ENCODE measurements at places on chromosomes 7 and 10.

DNA sequence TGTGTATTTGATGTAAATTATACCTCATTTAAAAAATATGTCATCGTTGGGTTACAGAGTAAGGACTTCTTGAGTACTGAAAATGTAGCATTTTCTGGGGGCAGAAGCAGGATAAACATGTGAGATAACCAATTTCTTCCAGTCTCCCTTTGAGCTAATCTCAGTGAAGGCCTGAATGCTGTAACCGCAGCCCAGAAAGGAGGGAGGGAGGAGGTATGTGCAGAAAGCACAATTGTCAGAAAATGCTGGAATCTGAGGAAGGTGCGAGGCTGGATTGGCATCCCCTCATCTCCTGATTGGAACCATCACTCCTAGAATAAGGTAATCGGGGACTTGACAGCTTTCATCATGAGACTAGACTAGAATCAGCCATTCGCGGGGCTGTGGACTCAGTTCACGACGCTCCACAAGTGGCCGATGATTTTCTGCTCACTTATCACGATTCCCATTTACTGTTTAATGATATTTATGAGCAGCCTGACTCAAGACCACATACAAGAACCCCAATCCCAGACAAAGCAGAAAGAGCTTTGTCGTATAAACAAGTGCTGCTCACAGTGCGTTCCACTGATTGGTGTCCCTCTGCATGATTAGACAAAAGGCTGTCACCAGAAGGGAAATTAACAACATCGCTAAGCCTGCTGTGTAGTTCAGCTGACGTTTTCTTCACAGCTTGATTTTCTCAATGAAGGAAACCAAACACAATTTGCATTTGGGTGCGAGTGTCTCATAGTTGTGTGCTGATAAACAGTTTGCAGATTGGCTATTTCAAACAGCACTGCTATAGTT lies 93.2 kb downstream of the SVIL start:
- no peak for DNase-seq

- DNase-seq, result no peak
Observed at GRCh38 chr7:101169110-101169837, 3.9 kb upstream of the VGF start.

DNA sequence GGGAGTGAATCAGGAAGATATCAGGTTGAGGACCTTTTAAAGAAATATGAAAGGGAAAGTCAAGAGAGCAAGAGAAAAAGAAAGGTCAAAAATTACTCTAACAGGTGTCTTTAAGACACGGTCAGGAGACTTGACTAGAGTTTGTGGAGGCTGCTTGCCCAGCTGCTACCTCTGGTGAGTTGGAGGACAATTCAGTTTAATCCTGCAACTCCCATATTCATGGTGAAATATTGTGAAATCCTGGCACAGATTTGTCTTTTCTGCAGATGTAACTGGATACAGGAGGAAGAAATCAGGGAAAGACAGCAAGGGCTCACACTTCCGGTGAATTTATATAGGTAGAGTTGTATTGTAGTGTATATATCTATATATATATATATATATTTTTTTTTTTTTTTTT lies 93.5 kb downstream of the AKAP9 start:
- no peak for DNase-seq

DNA sequence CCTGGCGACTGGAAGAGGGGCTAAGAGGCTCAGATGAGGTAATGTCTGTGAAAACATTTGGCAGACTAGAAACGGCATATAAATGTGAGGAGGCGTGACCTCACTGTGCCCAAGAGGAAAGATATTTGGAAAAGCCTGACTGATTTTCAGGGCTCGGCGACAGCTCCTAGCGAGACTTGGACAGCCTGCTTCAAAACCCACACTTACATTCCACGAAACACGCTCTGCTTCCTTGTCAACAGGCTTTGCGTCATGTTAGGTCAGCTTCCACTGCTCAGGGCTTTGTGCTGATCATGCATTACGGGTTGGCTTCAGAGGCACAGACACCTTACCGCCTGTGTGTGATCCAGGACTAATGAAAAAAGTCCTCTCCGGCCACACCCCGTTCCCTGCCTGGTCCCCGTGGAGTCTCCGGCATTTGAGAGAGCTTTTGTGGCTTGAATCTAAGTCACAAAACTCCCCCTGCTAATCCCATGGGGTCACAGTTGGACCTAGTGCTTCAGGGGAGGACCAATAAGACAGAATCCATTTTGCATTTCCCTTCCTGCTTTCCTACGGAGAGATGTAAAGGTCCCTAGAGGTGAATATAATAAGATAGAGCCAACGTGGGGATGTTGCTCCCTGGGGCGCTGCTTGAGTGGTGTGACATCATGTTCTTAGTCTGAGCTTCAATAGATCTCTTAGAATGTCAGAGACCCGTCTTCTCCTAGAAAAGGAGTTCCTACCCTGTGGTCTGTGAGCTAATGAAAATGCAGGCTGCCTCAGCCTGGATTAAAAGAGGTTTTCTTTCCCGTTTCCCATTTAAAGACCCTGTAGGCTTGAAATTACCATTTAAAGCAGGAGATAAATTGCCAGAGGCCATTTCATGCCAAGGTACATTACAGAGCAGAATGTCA lies 25.5 kb downstream of the FGFBP3 start:
- DNase-seq, result no peak

DNA sequence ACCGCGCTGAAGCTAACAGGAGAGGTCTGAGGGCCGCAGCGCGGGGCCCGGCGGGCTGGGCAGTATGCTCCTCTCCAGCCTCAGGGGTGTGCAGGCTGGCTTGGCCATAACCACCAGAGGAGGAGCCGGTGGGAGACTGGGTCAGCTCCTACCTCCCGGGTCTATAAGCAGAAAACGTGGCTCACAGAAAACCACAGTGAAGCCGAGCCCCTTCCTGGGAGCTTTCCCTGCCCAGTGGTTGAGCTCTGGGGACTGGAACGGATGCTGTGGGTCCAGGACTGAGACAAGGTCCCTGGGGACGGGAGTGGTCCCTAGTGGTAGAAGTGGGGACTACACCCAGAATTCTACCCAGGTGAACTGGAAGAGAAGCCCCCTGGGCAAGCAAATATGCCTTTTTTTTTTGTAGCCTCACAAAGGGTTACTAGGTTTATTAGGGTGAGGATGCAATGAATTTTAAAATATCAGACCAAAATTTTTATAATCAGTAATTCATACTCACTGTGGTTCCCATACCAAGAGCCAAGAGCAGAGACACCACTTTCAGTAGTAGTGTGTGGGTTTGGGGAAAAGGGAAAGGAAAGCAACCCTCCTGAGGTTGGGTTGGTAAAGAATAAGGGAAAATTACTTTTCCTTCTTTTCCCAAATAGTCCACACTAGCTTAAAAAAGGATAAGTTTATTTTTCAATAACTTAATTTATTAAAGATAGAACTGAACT lies 67.9 kb upstream of the PRKCQ start:
- peak; percentile 79 for DNase-seq

DNA sequence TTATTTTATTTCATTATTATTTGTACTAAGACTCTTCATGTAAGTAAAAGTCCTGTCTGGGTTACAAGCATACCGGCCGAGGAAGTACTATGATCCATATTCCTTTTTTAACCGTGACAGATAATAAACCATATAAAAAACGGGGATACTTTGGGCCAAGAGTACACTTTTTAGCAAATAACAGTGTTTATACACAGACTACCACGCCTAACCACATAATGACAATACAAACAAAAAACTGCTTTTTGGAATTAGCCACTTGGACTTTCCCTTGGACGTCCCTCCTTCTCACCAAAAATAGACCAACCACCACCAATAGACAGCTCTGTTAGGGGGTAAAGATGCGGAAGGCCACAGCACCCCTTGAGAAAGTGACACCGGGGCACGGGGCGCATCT lies 800 bp downstream of the MINDY3 start:
- DNase-seq, result no peak

DNA sequence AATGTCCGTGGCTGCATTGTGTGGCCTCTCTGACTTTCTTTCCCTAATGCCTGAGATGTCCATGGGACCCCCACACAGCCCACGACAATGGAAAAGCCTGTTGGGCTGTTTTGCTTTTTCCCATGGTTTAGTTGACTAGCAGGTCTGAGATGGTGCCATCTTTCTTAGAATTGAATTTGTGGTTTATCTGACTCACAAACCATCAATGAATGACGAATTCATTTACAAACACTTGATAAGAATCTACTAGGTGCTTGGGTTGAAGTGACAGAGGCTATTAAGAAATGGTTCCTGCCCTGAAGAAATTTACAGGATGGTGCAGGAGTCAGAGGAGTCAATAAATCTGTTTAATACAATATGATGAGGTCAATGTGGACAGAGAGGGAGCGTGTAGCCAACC lies 75.4 kb downstream of the OTUD1 start:
- DNase-seq, result no peak

GRCh38 chr10:77417359-77417758 lies 220.2 kb downstream of the KCNMA1 start:
- DNase-seq, result no peak

- DNase-seq, result no peak
Observed at GRCh38 chr10:19816411-19817230, at the start of gene PLXDC2. TSS of gene PLXDC2 (plus strand) at chr10:19816432.

DNA sequence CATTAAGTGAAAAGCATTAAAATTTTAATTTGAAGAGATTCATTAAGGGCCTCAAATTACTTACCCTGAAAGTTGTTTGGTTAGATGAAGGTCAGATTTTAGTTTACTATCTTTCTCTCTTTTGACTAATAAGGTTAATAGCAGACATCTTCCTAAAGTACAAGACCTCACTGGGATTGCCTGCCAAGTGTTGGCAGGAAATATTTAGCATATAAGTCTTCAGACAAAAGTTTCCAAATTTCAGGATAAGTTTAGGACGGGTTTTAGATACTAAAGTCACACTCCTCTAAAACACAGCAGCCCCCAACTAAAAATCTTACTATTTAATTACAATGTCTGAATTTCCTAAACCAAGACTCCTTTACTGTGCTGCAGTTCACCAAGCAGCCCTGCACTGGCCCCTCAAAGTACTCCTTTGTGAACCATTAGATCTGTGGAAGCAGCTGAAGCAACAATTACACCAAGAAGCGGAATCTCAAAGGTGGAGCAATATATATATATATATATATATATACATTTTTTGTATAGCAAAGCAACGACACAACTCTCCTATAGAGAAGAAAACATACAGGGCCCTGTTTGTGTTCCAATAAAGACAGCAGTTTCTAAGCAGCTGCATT lies 91.2 kb upstream of the KCNIP2 start:
- DNase-seq, result no peak

DNA sequence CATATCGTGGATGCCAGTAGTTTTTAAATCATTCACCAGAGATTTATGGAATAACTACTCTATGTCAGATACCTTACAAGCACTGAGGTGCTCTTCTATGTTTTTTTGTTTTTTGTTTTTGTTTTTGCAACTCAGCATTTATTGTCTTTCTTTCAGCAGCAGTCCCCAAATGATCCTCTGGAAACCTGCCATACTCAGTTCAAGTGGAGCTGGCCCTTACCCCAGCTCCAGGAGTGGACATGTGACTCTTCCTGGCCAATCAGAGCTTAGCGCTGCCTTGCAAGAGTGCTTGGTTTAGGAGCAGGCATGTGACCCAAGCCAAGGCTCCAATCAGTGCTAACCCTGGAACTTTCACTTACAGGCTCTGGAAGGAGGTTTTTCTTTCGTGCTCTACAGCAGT lies 356.6 kb upstream of the ZMIZ1 start:
- no peak for DNase-seq

DNA sequence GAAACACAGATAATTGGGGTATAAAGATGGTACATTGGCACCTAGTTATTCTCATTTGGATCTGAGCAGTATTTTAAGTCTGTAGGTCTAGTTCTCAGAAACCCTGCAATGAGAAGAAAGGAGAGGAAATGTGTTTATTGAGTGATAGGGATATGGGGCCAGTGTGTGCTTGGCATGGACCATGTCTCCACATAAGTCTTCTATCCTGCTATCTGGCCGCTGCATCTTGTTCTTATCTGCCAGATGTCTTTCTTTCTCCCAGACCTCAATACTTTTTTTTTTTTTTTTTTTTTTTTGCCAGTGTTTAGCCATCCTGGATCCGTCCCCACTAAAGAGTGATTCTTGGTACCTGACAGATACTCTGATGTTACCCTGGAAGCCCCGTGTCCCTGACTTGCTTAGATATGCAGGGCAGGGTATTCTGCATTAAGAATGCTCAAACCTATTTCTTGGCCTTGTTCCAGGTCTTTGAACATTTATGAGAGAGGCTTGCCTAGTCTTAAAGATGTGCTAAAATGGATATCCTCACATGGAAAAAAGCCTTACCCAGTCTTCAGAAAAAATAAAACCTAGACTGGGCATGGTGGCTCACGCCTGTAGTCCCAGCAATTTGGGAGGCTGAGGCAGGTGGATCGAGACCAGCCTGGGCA lies 10.0 kb downstream of the MTURN start:
- no peak for DNase-seq

GRCh38 chr7:86947929-86948328 lies 111.5 kb downstream of the ELAPOR2 start:
- DNase-seq, result no peak

Measured in CD4-positive, alpha-beta T cell treated with Interleukin-17A for 4 hours (primary cell).